Activated CD8-positive, alpha-beta T cell treated with anti-CD3 and anti-CD28 coated beads for 36 hours (primary cell): ENCODE measurements at places on chromosomes 3 and 15.

DNA sequence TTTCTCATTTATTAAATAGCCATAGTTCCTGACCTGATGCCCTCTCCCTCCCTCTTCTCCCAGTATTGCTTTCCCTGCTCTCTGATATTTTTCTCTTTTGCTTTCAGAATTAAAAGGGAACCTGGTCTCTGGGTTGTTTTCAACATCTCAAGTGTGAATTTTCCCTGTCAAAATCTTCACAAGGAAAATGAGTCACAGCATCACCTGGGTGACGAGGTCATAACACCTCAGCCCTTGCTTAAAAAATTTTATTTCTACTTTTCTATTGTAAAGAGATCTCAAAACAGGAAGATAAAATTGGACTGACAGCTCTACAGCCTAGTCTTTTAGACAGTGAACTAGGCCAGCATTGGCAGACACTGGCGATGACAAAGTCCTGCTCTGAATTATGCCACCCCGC lies 40.1 kb downstream of the GAP43 start:
- no peak for DNase-seq

DNA sequence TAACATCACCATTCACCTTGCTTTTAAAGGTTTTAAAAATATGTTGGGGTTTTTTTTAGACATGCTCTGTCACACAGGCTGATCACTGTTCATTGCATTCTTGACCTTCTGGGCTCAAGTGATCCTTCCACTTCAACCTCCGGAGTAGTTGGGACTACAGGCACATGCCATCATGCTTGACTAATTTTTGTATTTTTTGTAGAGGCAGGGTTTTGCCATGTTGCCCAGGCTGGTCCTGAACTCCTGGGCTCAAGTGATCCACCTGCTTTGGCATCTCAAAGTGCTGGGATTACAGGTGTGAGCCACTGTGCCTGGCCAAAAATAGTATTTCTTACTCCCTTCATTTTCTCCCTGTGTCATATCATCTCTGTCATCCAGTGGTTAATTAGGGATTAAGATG lies 101.4 kb downstream of the PIK3R4 start:
- no peak for DNase-seq

GRCh38 chr3:24012589-24013269 lies 67.6 kb downstream of the NR1D2 start:
- no peak for DNase-seq

DNA sequence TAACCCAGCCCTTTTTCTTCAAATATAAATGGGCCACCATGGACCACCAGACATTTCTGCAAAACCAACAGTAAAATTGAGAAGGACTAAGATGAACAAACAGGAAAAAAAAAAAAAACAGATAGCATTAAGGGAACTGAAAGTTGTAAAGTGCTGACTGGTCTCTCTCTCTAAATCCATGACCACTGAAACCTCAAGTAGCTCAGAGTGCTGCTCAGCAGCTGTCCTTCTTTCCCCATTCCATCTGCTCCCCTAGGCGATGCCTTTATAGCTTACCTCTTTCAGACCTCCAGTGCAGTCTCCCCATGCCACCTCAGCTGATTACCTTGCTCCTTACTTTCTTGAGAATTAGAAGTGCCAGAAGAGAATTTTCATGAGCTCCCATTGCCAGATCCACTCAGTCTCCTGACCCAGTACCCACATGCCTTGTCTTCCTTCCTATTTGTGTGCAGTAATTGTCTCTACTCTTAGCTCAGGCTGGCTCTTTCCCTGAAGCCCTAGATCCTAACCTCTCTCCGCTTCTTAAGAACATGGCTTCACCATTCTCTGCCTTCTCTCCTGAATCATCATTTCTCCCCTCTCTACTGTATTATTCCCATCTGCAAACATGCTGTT lies 23.9 kb upstream of the XIRP1 start:
- no peak for DNase-seq

DNA sequence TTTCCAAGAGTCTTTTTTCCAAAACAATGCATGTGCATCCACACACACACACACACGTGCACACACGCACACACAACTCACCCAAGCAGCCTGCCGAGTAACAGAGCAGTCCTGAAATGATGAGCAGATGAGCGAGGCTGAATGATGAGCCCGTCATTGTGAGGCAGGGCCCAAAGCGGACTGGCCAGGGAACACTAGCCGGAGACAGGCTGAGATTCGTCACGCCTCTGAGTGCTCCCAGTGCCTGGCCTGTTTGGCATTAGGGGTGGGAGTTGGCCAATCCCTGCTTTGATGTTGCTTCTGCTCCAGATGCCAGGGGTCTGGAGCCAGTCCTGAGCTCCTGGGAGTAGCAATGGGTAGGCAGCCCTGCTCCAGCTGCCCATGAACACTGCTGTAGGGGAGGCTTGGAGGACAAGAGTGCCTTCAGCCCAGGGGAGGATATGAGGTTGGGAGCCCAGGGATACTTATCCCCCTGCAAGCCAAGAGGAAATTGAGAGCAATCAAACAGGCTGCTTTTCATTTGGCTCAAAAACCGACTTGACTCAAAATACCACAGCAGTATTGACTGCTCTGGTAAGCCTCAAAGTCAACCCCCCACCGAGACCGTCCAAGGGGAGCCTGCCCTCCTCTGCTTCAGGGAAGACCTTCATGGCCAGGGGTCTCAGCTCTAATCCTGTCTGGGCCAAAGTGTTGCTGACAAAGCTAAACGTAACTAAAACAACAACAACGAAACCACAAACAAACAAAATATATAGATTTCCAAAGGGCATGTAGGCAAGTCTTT lies 22.9 kb downstream of the COLQ start:
- no peak for DNase-seq

- no peak for DNase-seq
Measured at GRCh38 chr3:128313071-128313725, 153.5 kb downstream of the DNAJB8 start.

- DNase-seq = peak; percentile 29
Measured at GRCh38 chr3:142724682-142725356, 985 bp downstream of the TRPC1 start.

GRCh38 chr3:28317438-28318022 lies 31.0 kb upstream of the ZCWPW2 start:
- DNase-seq = peak; percentile 40

DNA sequence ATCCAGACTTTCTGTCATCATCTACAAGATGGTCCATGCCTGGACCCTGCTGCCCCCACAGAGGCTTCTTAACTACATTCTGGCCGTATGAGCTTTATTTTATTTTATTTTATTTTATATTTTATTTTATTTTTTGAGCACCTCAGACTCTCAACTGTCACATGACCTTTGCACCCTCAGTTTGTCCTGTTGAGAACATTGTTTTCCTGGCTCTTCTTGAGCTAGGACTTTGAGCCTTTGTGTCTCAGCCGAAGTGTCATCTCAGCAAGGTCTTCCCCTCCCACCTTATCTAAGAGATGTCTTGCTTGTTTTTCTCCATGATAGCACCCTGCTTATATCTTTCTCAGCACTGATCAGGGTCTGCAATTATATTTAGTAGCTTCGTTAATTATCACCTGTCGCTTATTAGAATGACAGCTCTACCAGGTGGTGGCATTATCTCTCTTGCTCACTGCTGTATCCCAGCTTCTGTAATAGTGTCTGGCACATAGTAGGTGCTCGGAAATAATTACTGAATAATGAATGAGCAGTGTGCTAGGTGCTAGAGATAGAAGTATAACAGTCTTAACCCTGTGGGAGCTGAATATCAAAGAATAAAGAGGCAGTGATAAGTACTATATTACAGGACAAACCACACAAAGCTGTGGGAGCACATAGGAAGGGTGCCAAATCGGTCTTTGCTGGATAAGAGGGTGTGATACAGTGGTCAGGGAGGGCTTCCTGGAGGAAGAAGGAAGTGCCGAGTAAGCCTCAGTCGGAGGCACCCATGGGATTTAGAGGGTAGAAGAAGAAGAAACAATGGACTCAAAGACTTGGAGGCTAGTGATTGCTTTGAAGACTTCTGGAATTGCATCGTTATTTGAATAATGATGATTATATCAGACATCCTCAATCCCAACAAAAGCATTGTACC lies 136.2 kb downstream of the ITPR1 start:
- no peak for DNase-seq

DNA sequence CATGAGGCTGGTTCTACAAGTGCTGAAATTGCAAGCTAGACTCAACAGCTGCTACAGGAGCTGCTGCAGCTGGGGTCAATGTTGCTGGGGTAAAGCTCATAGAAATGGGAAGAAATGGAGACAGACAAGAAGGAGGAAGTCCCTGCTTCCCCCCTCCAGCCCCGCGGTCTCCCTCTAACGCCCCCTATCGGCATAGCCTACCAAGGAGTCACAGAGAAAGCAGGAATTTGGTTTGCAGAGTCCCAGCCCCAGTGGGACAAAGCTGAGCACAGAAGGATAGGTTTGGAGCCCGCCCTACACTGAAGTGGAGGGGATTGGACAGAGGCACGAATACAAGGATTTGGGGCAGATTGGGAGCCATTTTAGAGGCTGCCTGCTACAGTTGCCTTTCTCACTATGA lies 176.9 kb upstream of the ANKRD28 start:
- no peak for DNase-seq

- DNase-seq = no peak
Measured at GRCh38 chr3:51503007-51503406, 3.2 kb upstream of the DCAF1 start.

GRCh38 chr15:35769656-35770055 lies 223.7 kb upstream of the DPH6 start:
- DNase-seq = no peak

DNA sequence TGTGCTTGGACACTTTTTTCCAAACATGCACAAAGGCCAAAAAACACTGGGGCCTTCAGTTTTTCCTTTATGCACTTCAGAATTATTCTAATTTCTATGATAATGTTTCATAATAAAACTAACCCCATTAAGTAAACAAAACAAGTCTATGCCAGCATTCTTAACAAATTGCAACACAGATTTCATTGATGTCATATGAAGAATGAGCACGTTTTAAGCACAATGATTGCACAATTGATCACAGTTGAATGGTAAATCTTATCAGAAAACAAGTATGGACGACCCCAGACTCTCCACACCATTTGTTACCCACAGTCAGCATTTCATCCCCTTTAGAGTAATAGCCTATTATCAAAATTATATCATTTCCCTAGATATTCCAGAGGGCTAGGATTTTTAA lies 46.7 kb upstream of the PROK2 start:
- DNase-seq = no peak

GRCh38 chr15:92665100-92665555 lies 9.6 kb upstream of the FAM174B start:
- no peak for DNase-seq

DNA sequence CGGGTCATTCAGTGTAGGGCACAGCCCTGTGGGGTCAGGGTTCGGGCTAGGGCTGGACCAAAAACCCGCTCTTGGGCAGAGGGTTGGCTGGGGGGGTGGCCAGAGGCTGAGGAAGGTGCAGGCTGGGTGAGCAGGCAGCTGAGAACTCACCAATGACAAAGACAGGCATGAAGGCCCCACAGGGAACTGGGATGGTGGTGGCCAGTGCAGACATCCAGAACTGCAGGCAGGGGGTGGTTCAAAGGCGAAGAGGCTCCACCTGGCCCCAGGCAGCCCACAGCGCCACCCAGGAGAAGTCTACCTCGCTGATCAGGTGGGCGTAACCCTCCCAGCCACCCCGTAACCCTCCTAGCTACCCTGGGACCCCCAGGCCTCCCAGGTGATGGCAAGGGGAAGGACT lies 6.7 kb downstream of the CLCN2 start:
- no peak for DNase-seq

- no peak for DNase-seq
Measured at GRCh38 chr3:155670335-155670734, 74.5 kb downstream of the PLCH1 start.

- no peak for DNase-seq
Measured at GRCh38 chr15:94028809-94029208, 202.6 kb upstream of the MCTP2 start.

GRCh38 chr3:72418244-72418643 lies 430.0 kb downstream of the SHQ1 start:
- DNase-seq = no peak

GRCh38 chr3:3351226-3351625 lies 171.7 kb upstream of the CRBN start:
- DNase-seq = no peak

GRCh38 chr15:94255540-94255939 lies 24.2 kb downstream of the MCTP2 start:
- no peak for DNase-seq

GRCh38 chr3:143001034-143001368 lies 369 bp upstream of the U2SURP start:
- DNase-seq = peak; percentile 77

GRCh38 chr15:39966521-39966920 lies 32.6 kb downstream of the EIF2AK4 start:
- no peak for DNase-seq

DNA sequence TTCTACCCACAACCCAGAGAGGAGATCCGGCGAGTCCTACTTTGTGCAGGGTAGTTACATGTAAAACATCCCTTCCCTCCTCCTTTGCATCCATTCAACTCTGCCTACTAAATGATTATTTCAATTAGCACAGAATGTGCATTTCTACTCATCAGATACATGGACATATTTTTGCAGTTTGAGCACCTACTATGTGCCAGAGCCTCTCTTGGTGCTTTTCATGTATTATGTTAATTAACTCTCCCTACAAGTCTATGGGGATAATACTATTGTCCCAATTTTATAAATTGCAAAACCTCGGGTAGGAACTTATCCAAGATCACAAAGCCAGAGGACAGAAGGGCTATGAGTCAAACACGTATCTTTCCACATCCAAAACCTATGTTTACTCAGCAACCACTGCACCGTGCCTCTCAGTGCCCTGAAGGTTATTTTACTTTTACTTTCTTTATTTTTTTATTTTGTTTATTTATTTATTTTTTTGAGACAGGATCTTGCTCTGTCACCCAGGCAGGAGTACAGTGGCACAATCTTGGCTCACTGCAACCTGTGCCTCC lies 432.8 kb downstream of the MAGI1 start:
- DNase-seq = no peak

DNA sequence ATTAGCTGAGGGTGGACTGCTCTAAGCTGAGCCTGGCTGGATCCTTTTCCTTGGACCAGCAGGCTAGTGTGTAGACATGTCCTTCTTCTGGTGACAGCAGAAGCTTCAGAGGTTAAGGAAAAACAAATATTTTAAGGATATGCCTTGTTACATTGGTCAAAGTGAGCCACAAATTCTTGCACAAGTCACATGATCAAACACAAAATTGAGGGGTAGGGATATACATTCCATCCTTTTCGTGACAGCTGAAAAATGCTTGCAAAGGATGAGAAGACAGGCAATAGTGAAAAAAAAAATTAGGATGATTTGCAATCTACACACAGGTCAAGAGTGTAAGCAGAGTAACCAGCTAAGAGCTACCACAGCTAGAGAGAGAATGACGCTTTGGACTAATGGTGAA lies 21.1 kb upstream of the OXTR start:
- DNase-seq = no peak

DNA sequence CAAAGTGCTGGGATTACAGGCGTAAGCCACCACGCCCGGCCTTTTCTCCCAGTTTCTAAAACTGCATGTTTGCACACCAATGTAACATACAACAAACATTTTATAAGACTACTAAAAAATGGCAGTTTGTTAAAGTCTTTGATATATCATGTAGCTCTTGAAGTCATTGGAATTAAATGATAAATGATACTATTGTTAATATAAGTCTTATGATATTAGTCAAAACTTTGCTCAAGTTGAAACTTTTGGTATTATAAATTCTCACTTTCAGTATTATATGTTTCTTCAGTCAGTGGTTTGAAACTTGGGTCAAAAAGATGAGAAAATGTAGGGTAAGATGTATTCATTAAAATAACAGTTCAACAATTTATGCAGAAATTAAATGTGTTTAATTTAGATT lies 117.6 kb upstream of the TBL1XR1 start:
- DNase-seq = no peak

- DNase-seq = no peak
Measured at GRCh38 chr15:86135041-86135440, 55.4 kb downstream of the AGBL1 start.
